ENCODE measurements at places on chromosomes 12 and 14.

GRCh38 chr12:41289501-41289900 lies 101.4 kb downstream of the PDZRN4 start:
- DNase-seq, result no peak

- DNase-seq, result no peak
These were observed 49.2 kb downstream of the FBXW8 start for GRCh38 chr12:116959845-116960514.

DNA sequence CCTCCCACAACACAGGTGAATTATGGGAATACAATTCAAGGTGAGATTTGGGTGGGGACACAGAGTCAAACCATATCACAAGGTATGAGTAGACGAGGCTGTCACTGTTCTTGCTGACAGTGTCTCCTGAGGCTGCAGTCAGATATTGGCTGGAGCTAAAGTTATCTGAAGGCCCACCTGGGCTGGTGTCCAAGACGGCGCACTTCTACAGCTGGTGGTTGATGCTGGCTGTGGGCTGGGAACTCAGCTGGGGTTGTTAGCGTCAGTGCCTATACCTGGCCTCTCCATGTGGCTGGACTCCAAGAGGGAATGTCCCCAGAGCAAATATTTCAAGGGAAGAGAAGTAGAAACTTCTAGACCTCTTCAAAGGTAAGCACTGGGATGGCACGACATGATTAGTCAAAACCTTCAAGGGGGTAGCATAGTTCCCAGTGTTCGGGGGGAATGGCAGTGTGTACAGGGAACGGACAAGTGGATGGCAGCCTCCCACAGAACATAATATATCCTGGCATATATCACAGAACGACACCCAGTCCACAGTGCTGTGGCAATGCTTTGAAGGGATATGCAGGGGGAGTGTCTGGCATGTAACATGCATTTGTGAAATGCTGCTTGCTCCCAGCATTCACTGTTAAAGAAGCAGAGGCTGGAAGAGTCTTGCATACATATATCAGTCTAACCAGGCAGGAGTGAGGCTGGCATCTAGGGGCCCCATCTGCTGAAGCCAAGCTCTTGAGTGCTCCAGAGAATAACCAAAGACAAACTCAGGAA lies 126.7 kb upstream of the RFLNA start:
- DNase-seq, result no peak

DNA sequence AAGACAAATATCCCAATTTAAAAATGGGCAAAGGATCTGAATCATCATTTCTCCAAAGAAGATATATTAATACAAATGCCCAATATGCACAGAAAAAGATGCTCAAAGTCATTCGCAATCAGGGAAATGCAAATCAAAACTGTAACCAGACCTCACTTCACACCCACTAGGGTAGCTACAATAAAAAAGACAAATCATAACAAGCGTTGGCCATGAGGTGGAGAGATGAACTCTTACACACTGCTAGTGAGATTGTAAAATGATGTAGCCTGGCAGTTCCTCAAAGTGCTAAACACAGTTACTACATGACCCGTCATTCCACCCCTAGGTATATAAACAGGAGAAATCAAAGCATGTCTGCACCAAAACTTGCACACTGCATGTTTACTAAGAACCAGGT lies 30.4 kb downstream of the CDC42BPB start:
- DNase-seq, result no peak

DNA sequence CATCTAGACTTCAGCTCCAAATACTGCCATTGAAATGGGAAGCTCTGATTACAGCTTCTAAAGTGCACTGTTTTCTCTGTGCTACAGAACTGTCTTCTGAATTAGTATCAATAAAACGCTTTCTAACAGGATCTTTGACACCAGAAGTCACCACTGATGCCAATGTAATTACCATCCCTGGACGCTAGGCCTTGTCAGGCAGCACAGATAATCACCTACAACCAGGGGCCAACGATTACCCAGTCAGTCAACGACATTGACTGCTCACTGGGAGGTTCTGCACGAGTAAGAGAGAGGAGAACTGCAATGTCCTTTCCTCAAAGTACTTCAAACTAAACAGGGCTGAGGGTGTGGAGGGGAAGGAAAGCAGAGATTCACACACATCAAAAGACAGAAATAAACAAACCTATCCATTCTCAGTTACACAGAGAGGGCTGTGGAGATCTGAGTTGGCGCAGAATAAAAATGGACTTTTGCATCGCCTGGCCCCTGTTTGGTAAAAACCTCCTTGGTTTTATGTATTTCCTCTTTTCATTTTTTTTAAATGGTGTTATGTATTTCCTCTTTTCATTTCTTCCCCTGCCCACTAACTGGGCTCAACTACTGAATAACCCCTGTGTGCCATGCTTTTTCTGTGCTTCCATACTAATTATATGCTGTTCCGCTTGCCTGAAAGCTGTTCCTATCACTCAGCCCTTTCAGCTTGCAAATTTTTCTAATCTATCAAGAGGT lies 492.2 kb downstream of the APAF1 start:
- no peak for DNase-seq

DNA sequence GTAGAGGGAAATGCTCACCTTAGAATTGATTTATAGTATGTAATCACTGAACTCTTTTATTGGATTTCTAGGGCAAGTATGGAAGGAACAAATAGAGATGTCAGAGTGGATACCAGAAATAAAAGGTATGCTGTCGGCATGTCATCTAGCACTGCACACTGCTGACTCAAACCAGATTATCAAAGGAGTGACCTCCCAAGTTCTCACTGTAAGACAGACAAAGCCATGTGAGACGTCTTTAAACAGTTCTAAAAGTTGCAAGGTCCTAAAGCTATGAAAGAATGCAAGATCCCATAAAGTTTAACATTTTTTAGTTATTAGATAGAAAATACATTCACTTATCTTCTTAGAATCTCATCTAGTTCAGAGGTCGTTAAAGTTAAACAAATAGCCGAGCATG lies 70.0 kb upstream of the CPM start:
- no peak for DNase-seq

DNA sequence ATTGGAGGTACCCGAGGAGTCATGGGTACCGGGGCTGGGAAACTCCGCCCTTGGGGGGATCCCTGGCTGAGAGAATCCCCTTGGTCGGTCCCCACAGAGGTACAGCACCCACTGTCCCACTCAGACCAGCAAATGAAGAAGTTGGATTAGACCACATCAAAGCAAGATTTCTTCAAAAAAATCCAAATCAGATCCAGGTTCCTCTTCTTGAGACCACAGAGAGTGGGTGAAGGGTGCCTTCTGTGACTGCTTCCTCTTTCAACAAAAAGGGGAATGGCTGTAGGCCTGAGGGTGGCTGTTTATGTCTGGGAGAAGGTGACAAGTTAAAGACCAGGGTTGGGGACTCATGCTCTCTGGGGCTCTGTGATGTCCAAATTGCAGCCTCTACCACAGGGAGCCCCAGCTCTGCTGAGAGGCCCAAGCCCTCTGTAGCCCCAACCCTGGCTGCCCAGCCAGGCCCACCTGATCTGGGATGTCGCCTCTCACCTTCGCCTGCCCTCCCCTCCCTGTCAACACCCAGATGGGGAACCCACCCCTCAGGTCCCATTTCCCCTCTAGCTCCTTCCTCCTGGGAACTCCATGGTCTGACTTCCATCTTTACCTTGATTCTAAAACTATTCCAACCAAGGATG lies 50.9 kb downstream of the ZFP36L1 start:
- no peak for DNase-seq

DNA sequence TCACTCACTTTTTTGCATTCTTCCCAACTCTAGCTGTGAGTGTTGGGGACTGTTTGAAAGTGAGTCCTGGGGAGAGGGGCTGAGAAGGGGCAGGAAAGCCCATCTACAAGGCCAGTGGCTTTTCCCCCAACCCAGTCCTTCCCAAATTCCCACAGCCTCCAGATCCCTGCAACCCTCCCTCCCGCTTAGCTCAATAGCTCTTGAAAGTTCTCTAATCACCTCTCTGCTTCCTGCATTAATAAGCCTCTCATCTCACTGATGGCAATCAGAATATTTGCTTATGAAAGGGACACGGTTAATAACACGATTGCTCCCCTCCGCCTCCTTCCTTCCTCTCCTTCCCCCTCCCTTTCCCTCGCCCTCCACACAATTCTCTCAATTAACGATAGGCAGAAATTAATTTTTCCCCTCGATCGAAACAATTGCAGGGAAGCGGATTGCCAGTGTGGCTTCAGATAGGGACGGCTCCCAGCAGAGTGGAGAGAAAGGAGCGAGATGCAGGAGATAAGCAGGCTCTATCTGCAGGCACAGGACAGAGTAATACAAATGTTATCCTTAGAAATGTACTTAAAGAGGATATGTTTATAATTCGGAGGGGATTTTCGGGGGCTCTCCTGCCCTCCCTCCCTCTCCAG lies 15.1 kb upstream of the GPATCH2L start:
- DNase-seq, result no peak

DNA sequence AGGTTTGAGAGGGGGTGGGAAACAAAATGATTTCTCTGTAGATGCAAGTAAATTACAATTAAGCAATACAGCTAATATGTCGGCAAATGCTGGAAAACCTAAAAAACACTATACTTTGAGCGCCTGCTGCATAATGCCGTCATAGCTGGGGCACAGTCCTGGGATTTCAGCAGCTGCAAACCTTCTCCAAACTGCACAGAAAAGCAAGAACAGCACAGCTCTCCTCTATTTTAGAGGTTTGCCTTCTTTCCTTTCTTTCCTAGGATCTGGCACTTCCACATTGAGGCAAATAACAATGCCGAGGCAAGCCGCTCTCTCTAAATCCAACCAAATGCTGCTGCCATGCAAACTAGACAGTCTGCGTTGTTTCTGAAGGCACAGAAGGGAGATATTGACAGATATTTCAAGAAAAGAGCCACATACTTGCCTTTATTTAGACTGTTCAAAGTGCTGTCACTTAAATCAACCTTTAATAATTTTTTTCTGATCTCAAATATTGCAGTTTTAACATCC lies 287.1 kb upstream of the G2E3 start:
- DNase-seq, result no peak

GRCh38 chr12:91994208-91994797 lies 151.3 kb downstream of the BTG1 start:
- no peak for DNase-seq

DNA sequence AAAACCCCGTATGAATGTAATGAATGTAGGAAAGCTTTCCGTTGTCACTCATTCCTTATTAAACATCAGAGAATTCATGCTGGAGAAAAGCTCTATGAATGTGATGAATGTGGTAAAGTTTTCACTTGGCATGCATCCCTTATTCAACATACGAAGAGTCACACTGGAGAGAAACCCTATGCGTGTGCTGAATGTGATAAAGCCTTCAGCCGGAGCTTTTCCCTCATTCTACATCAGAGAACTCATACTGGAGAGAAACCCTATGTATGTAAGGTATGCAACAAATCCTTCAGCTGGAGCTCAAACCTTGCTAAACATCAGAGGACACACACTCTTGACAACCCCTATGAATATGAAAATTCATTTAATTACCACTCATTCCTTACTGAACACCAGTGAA lies 23.8 kb downstream of the ZNF891 start:
- DNase-seq, result no peak

GRCh38 chr12:121990114-121990647 lies 31.5 kb upstream of the BCL7A start:
- no peak for DNase-seq

GRCh38 chr12:119068129-119068856 lies 87.0 kb downstream of the SRRM4 start:
- no peak for DNase-seq

GRCh38 chr12:8096281-8096915 lies 14.3 kb downstream of the NECAP1 start:
- no peak for DNase-seq

- DNase-seq, result no peak
These were observed 62.5 kb upstream of the NCOR2 start for GRCh38 chr12:124629789-124630480.

- DNase-seq, result no peak
These were observed 307.0 kb downstream of the GLT1D1 start for GRCh38 chr12:129160282-129160681.

DNA sequence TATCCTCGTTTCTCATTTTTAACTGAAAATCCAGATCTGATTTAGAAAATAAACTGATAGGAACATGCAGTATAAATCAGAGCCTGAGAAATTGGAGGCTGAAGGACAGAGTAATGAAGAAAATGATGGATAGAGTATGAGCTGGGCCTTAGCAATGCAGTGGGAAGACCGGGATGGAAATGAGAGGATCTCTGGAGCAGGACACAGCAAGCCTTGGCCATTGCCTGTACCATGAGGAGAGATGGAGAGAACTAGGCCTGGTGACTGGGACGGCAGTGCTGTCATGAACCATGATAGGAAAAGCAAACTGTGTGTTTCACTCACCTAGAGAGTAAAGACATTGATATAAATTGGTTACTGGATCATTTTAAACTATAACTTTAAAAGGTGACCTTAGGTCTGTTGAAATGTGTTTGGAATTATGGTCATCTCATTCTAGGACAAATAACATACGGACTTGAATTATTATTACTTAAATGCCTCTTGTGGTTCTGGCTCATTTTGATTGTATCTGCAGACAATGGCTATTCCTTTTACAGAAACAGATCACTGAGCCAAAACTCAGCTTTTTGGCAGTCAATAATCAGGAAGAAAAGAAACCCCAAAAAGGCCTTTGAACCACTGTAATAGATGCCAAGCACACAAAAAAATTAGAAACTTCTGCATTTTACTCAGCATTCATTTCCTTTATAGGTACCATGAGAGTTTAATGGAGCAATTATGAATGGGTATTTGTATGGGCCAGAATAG lies 251.9 kb upstream of the PRKD1 start:
- no peak for DNase-seq

DNA sequence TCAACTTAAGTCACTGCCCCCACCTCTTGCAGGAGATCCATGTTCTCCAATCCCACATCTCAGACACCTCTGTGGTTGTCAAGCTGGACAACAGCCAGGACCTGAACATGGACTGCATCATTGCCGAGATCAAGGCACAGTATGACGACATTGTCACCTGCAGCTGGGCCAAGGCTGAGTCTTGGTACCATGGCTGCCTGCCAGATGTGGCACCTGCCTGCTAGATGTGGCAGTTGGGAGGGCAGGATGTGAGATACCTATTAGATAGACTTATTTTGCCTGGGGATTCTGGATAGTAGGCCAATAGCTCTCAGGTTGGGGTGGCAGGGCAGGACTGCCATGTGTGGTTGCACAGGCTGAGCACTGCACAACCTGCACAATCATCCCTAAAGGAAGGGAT lies 7.9 kb upstream of the KRT86 start:
- DNase-seq, result no peak

DNA sequence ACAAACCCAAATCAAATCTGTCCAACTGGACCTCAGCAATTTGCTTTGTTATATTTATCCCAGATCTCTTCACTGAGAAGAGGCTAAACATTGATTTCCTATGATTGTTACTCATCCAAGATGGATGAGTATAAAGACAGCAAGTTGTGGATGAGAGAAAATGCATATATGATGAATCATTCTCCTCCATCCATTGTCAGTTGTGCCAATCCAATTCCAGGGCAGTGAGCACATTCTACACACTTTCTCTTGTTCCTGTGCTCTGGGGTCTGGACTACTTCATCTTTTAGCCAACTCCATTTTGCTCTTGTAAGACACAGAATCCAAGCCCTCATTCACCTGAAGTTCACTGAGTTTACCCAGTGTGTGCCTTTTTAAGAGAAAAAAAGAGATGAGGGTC lies 105.7 kb downstream of the GCH1 start:
- DNase-seq, result no peak

GRCh38 chr12:109418848-109419480 lies 58.1 kb downstream of the KCTD10 start:
- DNase-seq, result no peak

GRCh38 chr14:72925815-72926291 lies 411 bp upstream of the DCAF4 start:
- DNase-seq, result no peak

GRCh38 chr12:56921346-56921745 lies 12.9 kb downstream of the SDR9C7 start:
- DNase-seq, result no peak

All from AG09309 (cell line).